Left renal pelvis (tissue), 4 donors: ENCODE measurements at places on chromosomes 5 and 9.

GRCh38 chr5:39080597-39081204 is 6.5 kb upstream of the RICTOR start:
- DNase-seq: no peak

DNA sequence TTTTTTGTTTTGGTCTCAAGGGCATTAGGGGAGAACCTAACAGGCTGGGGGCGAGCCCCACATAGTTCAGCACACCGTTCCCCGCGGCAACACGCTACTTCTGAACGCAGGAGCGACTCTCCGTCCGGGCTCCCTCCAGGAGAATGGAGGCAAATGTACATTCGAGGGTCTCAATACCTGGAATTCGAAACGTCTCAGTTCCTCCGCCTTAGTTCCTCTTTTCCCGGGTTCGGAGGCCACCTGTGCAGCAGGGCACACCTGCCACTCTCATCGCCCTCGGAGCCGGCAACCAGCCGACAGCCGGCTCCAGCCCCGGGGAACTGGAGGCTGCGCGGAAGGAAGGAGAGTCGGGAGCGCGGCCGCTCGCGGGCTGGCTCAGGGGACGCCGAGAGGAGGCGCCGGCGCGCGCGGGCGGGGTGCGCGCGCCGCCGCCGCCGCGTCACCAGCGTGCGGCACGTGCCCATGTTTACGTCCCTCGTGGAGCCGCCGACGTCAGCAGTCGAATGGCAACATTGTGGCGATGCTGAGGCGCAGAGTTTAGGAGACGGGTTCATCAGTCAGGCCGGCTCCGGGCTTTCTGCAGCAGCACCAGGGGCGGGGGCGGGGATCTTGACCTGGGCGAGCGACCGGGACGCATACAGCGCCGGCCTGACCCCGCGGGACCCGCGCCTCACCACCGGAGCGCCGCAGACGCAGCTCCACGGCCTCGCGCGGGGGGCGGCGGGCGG is at the start of gene JMY:
JMY (plus strand) TSS at position 498 of the 728 bp plus-strand sequence. CDS start 520 bp downstream, outside the sequence.
- peak; percentile 71 for DNase-seq

DNA sequence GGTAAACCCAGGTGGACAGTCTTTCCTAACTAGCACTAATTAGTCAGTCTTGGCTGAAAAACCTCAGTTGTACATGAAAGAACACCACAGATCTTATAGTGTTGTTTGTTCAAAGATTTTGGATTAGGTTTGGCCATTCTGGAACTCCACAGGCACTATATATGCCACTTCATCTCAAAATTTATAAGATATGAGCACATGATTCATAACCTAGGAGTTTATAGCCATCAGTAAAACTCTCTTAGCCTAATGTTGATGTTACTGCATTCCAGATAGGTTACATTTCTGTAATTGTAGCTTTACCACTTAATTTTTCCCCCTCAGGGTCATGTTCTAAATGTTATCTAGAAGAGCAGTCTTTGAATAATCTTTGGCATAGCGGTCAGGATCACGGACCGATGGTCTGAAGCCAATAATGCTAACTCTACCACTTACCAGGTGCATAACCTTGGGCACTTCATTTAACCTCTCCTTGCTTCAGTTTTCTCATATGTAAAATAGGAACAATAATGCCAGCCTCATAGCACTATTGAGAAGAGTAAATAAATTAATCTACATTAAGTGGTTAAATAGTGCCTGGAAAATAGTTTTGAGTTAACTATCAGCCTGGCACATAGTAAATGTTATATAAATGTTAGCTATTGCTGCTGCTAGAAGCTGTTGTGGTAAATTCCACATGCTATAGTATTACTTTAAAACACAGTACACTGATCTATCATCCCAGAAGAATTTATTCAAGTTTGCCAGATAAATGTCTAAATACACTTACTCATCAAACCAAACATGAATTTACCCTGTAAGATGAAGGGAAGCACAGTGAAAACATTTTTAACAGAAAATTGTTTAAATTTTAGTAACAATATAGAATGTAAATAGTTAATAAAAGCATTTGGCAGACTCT is 743.9 kb downstream of the NR2F1-AS1 start:
- no peak for DNase-seq

DNA sequence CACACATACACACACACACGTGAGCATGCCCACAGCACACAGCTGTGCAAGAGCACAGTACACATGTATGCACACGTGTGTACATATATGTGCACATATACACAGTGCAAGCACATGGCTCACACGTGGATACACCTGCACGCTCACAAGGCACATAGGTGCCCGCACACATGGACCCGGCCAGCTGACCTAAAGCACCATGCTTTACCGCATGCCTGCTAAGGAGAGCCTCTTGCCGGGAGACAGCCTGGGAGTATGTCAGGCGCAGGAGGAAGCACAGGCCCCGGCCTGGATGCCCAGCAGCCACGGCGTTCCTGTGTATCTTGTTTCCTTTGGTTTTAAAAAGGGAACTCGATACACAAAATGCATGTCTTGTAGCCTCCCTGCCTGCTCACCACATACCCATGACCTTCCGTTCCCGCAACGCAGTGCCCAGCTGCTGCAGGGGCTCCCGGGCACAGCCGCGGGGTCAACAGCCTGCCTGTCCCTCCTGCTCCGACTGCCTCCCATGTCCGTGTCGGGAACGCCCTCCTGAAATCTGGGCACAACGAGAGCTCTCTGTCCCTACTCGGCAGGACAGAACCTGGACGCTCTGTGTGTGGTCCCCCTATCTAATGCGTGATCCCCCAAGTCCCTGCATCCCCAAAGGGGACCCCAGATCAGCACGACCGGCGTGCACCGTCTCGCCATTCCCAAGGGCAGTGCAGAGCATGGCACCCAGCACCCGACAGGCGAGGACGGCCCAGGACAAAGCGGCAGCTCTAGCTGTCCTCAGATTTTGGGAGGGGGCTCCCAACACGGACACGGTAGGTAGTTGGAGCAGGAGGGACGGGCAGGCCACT is 3.6 kb downstream of the SLC12A7 start:
- no peak for DNase-seq

GRCh38 chr5:172798422-172799215 is 27.6 kb upstream of the DUSP1 start:
- no peak for DNase-seq

DNA sequence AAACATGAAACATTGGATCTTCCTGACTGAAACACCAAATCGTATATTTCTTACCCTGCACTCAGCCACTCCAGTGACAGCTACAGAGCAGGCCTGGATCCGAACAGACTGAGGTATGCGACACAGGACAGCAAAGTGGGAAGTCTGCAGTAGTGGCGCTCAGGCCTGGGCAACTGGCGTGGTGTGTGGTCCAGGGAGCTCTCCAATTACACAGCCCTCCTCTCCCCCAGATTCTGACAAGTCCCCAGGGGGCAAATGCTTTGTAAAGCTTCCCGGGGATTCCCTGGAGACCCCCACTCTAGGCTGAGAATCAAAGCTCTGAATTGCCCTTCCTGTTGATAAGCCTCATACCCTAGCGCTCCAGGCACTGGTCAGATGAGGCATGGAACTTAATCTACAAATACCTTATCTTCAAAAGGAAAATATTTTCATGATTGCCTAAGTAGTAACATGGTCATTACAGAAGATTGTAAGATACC is 104.8 kb upstream of the ERCC6L2 start:
- DNase-seq: no peak
